LNCaP clone FGC (cell line): ENCODE measurements at places on chromosomes 3 and 15.
A peak's percentile ranks its signal among the peaks of the same experiment; 100 is the strongest.

DNA sequence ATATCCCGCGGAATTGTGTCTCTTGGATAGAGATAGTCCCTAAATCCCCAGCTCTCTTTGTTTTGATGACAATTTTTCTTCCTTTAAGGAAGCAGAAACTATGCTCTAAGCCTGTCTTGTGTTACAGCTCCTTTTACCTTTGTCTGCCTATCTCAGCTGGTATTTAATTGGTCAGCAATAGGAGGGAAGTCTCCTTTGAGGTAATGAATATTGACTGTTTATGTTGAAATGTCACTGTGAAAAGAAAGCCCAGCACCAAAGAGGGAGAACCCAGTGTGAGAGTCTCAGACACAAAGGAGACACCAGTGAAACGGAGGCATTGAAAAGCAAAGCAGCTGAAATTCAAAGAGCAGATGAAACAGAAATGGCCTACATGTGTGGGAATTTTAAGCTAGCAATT is 372.6 kb downstream of the NR2F2 start:
- DNase-seq = no peak

- DNase-seq = no peak
Observed at GRCh38 chr15:79091204-79091867, 756 bp upstream of the RASGRF1 start.

GRCh38 chr3:112013058-112013783 is 14.5 kb downstream of the TAGLN3 start:
- DNase-seq = peak; percentile 22

GRCh38 chr3:173003956-173004355 is 137.1 kb downstream of the SPATA16 start:
- DNase-seq = no peak
